Activated naive CD8-positive, alpha-beta T cell treated with anti-CD3 and anti-CD28 coated beads for 36 hours (primary cell): ENCODE measurements at places on chromosomes 6 and 20.
A peak's percentile ranks its signal among the peaks of the same experiment; 100 is the strongest.

DNA sequence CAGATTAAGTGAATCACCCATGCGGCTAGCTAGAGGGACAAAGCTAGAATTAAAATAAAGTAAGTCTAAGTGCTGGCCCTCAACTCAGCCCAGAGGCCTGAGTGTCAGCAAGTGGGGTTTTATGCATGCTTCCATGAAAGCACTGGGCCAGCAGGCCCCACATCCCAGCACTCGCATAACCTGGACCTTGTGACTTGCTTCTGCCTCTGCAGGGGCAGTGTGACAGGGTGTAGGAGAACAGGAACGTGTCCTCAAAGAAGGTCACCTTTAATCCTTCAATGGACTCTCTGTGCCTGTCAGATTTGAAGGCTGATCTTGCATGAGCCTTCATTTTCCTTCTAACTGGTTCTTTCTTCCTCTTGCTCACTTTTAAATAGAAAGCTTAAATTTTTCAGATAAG lies 183.4 kb downstream of the ALDH8A1 start:
- no peaks in the 10 kb centered on the region for H3K36me3 ChIP-seq
- no peaks in the 10 kb centered on the region for H3K4me1 ChIP-seq

- no peak for DNase-seq
- H3K27ac ChIP-seq, result no peak overlapping the region
- no peak overlapping the region for H3K4me3 ChIP-seq
- peaks cover 1% of the 10 kb centered on the region for H3K36me3 ChIP-seq
- H3K4me1 ChIP-seq, result no peaks in the 10 kb centered on the region
- H3K27me3 ChIP-seq, result peaks cover 4% of the 10 kb centered on the region
These were observed 148.7 kb upstream of the JARID2 start for GRCh38 chr6:15096894-15097837.

DNA sequence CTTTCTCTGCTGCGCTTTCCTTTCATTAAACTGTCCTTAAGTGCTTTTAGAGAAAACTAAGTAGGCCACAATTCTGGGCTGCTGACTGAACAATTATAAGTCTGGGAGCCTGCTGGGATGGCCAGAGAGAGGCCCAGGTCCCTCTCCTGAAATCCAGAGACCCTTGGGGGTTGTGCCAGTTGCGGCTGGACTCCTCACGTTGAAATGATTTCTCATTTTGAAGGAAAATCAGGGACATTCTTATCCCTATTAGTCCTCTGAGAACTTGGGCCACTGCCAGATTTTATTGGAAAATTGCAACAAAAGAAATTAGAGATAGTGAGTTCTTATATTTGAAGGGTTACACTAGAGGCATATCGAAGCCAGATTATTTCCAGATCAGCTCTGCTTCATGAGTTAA lies 145.1 kb downstream of the CLIC5 start:
- no peaks in the 10 kb centered on the region for H3K36me3 ChIP-seq
- no peak overlapping the region for H3K4me3 ChIP-seq
- H3K27ac ChIP-seq, result no peak overlapping the region
- DNase-seq, result no peak
- no peaks in the 10 kb centered on the region for H3K4me1 ChIP-seq

GRCh38 chr20:63966944-63967322 lies 2.8 kb downstream of the ZNF512B start:
- H3K27ac ChIP-seq, result no peak overlapping the region
- peaks cover 22% of the 10 kb centered on the region for H3K36me3 ChIP-seq
- H3K4me1 ChIP-seq, result peaks cover 7% of the 10 kb centered on the region
- no peak for DNase-seq

DNA sequence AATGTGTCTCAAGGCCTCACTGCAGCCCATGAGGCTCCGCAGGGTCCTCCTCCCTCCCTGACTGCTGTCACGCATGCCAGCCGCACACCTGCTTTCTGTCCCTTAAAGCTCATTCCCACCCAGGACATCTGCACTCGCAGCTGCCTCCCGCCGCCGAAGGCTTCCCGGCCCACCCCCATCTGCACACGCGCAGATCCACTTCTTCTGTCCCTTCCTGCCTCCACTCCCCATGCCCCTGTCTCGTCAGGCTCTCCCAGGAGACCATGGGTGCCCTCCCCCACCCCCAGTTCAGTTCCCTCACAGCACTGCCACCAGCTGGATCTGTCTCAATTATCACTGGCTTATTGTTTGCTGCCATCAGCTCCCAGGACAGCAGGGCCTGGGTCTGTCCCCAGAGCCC lies 63.0 kb downstream of the RIPOR3 start:
- DNase-seq, result no peak
- no peaks in the 10 kb centered on the region for H3K27me3 ChIP-seq
- H3K4me3 ChIP-seq, result no peak overlapping the region
- no peak overlapping the region for H3K27ac ChIP-seq

DNA sequence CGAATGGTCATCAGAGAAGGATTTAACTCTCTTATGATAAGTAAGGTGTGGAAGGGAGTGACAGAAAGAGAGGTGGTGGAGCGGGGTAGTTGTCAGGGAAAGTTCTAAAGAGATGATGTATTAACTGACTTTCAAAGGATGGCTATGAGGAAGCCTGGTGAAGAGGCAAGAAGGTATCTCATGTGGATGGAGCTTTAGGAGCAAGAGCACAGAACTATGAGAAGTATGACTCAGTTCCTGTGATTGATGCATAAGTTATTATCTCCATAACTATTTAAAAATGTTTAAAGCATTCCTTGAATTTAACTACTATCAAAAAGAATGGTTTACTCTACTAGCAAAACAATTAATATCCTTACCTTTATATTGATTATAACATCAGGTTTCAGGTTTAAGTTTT lies 28.8 kb downstream of the AK9 start:
- no peak overlapping the region for H3K27ac ChIP-seq
- no peaks in the 10 kb centered on the region for H3K27me3 ChIP-seq
- peaks cover 7% of the 10 kb centered on the region for H3K4me1 ChIP-seq

GRCh38 chr6:126253431-126253830 lies 86.5 kb upstream of the CENPW start:
- no peaks in the 10 kb centered on the region for H3K27me3 ChIP-seq
- H3K36me3 ChIP-seq, result peaks cover 7% of the 10 kb centered on the region
- H3K4me3 ChIP-seq, result no peak overlapping the region
- H3K4me1 ChIP-seq, result no peaks in the 10 kb centered on the region

DNA sequence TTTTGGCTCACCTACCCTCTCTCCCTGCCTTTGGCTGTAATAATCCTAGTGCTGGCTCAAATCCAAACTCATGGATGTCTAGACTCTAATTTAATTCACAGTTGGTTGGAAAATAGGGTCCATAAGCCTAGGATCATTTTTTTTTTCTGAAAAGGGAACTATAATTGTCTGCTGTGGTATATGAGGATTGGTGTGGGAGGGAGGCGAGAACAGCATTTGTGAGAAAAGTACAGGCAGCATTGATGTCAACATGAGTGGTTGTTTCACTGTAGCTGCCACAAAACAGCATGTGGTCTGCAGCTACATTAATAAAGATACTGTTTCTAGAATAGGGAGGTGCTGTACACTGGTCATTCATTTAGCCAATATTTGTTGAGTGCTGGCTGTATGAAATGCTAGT lies 18.6 kb upstream of the POLR1H start:
- H3K4me1 ChIP-seq, result peaks cover 22% of the 10 kb centered on the region
- no peaks in the 10 kb centered on the region for H3K27me3 ChIP-seq
- peaks cover 7% of the 10 kb centered on the region for H3K36me3 ChIP-seq
- H3K4me3 ChIP-seq, result no peak overlapping the region
- H3K27ac ChIP-seq, result no peak overlapping the region
- no peak for DNase-seq

DNA sequence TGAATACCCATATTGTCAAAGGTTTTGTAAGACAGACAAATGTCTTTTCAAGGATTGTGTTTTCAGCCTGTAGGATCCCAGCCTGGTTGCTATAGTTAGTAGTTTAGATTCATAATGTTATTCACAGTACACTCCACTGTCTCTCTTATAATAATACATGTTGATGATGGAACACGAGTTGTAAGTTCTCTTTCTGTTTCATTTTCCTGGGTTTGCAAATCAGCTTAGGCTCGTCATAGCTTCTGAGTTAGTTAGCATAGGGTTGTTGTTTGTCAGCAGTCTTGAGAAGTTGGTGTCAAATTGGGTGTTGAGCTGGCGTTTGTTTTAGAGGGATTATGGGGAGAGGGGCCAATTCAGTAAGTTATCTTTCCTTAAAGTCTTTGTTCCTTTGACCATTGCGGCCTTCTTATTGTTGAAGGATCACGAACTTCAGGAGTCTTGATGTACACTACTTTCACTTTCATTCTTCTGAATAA lies 45.8 kb downstream of the QKI start:
- DNase-seq, result no peak
- peak overlapping the region; percentile 96 for H3K27ac ChIP-seq
- H3K27me3 ChIP-seq, result no peaks in the 10 kb centered on the region
- H3K36me3 ChIP-seq, result peaks cover 42% of the 10 kb centered on the region

DNA sequence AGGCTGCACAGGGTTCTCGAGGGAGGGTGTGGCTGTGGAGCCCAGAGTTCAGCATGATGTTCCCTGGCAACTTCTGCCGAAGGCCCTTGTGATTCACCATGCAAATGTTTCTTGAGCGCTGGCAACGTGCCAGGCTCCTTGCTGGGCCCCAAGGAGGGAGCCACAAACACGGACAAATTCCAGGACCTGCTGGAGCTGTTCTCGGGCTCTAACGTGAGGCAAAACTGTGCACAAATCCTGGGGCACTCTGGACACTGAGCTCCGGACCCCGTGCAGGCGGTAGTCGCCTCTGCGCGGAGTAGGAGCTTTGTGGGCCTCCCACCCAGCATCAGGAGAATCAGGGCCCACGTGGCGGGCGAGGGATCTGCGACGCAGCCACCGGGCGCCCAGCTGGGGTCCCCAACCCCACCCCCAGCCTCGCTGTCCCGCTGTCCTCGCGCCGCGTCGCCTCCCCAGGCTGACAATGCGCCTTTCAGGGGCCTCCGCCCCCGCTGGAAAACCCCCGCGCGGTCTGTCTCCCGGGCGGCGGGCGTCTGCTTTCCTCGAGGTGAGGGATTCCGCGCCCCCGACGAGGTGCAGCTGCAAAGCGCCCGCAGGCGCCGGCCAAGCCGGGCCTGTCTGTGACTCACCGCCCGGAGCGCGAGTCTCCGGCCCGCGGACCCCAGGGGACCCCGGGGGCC lies 31.7 kb upstream of the SCUBE3 start:
- no peak overlapping the region for H3K4me3 ChIP-seq
- no peaks in the 10 kb centered on the region for H3K36me3 ChIP-seq
- no peaks in the 10 kb centered on the region for H3K4me1 ChIP-seq
- DNase-seq, result peak; percentile 29

DNA sequence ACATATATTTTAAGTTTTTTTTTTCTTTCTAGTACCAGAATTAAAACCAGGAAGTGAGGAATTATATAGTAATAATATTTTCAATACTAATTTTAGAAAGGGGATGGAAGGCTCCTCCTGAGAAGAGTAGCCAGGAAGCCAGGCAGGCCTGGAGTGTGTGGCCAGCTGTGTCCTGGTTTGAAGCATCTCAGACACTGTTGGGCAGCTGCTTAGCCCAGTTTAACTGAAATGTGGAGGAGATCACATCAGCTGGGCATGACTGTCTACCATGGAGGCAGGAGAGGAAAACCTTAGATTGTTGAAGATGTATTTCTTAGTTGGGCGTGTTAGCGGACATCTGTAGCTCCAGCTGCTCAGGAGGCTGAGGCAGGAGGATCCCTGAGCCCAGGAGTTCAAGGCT lies 142.2 kb downstream of the ARID1B start:
- H3K4me3 ChIP-seq, result no peak overlapping the region
- DNase-seq, result no peak
- no peaks in the 10 kb centered on the region for H3K27me3 ChIP-seq
- H3K27ac ChIP-seq, result no peak overlapping the region
- peaks cover 40% of the 10 kb centered on the region for H3K4me1 ChIP-seq

DNA sequence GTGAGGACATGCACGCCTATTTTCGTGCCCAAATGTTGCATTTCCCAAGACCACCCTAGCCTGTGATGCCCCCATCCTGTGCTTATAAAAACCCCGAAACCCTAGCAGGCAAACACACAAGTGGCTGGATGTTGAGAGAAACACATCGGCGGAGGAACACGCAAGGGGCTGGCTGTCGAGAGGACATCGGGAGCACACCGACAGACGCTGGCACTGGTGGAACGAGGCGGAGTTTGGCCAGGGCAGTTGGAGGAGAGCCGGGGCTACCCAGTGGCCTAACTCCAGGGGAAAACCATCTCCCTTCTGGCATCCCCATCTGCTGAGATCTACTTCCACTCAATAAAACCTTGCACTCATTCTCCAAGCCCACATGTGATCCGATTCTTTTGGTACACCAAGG lies 225.9 kb upstream of the GRIK2 start:
- H3K4me1 ChIP-seq, result no peaks in the 10 kb centered on the region
- peaks cover 5% of the 10 kb centered on the region for H3K27me3 ChIP-seq
- DNase-seq, result no peak

- H3K4me3 ChIP-seq, result no peak overlapping the region
- H3K4me1 ChIP-seq, result peaks cover 6% of the 10 kb centered on the region
- peaks cover 3% of the 10 kb centered on the region for H3K36me3 ChIP-seq
- no peak for DNase-seq
- H3K27me3 ChIP-seq, result no peaks in the 10 kb centered on the region
- H3K27ac ChIP-seq, result no peak overlapping the region
These were observed 99.4 kb downstream of the ASXL1 start for GRCh38 chr20:32457479-32457986.

- H3K4me1 ChIP-seq, result peaks cover 46% of the 10 kb centered on the region
- peaks cover 18% of the 10 kb centered on the region for H3K36me3 ChIP-seq
- no peak overlapping the region for H3K27ac ChIP-seq
- no peak for DNase-seq
These were observed 46.8 kb downstream of the SYNJ2 start for GRCh38 chr6:158028421-158028820.

DNA sequence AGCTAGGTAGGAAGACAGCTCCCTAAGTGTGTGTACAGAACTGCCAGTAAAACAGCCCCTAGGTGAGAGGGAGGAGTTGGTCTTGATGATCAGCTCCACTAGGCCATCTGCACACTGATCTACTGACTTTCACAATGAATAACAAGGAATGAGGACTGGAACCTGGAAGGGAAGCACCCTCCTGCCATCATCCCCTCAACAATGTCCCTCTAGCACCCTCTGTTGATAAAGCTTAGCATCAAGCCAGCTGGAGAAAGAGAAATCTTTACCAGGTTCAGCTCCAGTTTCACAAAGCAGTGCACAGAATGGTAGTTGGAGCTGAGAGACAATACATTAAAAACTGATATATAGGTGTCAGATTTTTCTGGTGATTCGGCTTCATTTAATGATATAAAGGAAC lies 57.2 kb upstream of the IRAK1BP1 start:
- no peak overlapping the region for H3K4me3 ChIP-seq
- H3K27me3 ChIP-seq, result peaks cover 9% of the 10 kb centered on the region
- H3K27ac ChIP-seq, result no peak overlapping the region
- DNase-seq, result no peak
- no peaks in the 10 kb centered on the region for H3K36me3 ChIP-seq

GRCh38 chr6:5710516-5710915 lies 296.2 kb downstream of the NRN1 start:
- H3K27ac ChIP-seq, result no peak overlapping the region
- no peaks in the 10 kb centered on the region for H3K27me3 ChIP-seq
- H3K4me1 ChIP-seq, result peaks cover 16% of the 10 kb centered on the region
- no peak overlapping the region for H3K4me3 ChIP-seq
- H3K36me3 ChIP-seq, result peaks cover 11% of the 10 kb centered on the region

DNA sequence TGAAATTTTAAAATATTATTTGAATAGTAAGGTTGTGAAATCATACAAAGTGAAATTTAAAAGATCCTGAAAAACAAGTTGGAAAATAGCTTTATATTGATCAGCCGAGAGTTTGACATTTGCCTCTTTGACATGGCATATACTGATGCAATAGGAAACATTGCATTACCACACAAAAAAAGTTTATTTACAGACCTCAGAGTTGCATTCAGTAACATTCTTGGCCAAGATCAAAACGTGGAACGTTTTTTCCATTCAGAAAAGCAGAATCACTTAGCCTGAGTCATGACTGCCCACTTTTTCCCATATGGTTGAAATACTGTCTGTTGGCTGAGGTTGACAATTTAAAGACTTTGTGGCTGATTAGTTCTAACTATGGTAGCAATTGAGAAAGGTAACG lies 55.1 kb upstream of the BACH2 start:
- peaks cover 49% of the 10 kb centered on the region for H3K4me1 ChIP-seq
- H3K27ac ChIP-seq, result peak overlapping the region; percentile 79
